ENCODE measurements at places on chromosomes 16 and 17.

DNA sequence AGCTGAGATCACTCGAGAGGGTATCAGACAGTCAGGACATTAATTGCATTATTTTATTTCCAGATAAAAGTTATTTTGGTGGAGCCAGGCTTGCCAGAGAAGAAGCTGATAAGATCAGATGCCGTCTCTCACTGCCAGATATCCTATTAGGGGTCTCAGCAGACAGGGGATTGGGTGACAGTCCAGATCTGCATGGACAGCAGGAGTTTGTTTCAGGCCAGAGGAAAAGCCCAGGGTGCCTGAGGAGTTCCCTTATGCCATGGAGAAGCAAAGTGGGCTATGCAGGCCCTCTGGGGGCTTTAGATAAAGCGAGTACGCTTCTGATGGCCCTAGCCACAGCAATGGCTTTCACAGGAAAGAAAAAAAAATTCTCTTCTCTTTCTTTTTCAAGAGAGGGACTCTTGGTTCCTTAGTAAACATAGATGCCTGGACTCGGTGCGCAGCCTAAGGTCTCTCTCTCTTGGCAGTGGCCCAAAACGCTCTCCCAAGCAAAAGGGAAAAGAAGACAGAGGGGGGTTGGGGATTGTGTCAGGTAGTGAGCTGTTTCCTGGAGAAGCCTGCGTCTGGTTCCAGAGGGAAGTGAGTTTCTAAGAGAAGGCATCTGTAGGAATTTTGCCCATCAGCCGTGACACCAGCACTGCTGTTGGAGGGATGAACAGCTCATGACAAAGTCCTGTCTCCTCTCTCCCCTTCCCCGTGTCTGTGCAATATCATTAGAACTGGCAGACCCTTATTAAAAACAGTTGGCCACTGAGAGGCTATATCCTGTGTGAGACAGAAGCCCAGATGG, 166.3 kb upstream of the FOXF1 start:
- DNase-seq, result no peak

- DNase-seq, result no peak
Measured at GRCh38 chr16:73846356-73846755, 450.3 kb upstream of the PSMD7 start.

DNA sequence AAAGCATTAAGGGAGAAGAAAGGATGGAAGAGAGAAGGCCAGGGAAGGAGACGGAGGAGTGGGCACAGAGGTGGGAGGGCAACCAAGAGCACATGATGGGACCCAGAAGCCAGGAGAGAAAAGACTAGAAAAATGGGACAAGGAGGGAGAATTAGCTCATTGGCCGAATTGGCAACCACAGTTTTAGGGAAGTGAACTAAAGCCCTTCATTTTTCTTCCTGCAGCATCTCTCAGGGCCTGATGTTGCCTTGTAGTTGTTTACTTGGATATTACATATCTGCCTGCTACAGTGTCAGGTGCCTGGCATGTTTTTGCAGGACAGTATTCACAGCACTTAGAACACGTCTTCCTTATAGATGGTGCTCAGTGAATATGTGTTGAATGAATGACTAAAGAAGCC, 19.0 kb downstream of the EMP2 start:
- DNase-seq, result no peak

GRCh38 chr16:15529673-15530072, 95.3 kb downstream of the BMERB1 start:
- no peak for DNase-seq

- peak; percentile 72 for DNase-seq
Measured at GRCh38 chr17:72580321-72581127, 459.7 kb downstream of the SOX9 start.

GRCh38 chr16:70290949-70291519, 1.7 kb upstream of the AARS1 start:
- DNase-seq, result no peak

- DNase-seq, result no peak
Measured at GRCh38 chr16:28260193-28260592, 32.1 kb upstream of the SBK1 start.

DNA sequence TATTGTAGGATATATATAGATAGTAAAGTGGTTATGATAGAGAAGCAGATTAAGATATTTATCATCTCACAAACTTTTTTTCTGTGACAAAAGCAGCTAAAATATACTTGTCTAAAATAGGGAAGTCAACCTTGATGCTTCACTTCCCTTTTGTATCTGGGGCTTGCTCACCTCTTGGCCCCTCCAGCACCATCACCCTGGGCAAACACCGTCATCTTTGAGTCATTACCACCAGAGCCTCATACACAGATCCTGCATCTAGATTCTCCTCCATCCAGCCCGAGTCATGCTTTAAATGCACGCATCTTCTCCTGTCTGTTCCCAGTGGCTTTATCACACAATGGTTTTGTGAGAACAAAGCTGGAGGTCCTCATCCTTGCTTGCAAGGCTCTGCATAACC, 1062.7 kb upstream of the EEF2KMT start:
- no peak for DNase-seq

DNA sequence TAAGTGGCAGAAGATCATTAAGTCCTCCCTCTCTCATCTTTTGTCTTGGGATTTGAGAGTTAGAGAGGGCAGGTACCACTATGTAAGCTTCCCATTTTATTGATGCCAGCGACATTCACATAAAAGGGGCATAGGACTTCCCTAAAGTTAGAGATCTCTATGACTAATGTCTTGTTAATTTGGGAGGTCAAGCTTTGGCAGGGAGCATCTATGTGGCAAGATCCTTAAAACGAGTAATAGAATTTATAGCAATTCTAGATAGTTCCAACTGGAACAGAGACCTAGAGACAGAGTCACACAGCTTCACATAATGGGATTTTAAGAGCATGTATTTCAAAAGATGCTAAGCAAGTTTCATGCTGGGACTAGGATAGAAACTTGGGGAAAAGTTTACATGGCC, 308.0 kb downstream of the MAP2K6 start:
- DNase-seq, result no peak

Data from large intestine (tissue), 12 donors.